ENCODE measurements at places on chromosomes 5 and 9.

DNA sequence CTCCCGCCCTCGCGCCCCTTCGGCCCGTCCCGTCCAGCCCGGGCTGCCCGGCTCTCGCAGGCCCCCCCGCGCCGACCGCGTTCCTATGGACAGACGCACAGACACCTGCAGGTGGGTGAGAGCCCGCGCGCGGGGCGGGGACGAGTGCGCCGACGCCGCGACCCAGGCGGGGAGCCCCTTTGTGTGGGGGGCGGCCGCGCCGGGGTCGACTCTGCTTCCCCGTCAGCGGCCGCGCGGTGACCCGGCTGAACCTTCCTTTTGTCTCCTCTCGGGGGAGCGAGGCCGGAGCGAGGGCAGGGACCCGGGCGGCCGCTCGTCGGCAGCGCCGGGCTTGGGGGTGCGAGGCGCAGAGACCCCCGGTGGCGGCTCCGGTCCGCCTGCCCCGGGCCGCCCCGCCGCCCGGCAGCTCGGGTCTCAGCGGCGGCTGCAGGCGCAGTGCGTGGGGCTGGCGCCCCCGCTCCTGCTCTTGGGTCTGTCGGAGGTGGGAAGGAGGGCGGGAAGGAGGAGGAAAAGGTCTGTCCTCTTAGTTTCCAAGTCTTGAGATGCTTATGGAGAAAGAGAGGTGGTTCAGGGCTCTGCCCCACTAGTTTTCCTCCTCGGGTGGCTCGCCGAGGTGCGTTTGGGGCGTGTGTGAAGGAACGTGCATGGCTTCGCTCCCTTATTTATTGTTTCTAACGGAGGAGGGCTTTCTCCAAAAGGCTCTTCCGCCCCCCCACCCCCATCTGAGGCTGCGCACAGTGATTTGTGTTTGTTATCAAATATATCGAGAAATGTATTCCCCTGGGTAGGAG lies 576 bp downstream of the KIAA1958 start:
- ATAC-seq = peak; percentile 37

DNA sequence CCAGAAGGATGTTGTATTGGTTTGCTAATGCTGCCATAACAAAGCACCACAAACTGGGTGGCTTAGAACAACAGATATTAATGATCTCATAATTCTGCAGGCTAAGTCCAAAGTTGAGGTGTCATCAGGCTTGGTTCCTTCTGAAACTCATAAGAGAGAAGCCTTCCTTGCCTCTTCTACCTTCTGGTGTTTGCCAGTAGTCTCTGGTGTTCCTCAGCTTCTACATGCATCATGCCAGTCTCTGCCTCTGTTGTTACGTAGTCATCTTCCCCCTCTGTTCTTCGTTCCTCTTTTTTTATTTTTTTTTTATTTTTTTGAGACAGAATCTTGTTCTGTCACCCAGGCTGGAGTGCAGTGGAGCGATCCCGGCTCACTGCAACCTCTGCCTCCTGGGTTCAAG lies 61.8 kb downstream of the LRRC70 start:
- ATAC-seq = no peak

DNA sequence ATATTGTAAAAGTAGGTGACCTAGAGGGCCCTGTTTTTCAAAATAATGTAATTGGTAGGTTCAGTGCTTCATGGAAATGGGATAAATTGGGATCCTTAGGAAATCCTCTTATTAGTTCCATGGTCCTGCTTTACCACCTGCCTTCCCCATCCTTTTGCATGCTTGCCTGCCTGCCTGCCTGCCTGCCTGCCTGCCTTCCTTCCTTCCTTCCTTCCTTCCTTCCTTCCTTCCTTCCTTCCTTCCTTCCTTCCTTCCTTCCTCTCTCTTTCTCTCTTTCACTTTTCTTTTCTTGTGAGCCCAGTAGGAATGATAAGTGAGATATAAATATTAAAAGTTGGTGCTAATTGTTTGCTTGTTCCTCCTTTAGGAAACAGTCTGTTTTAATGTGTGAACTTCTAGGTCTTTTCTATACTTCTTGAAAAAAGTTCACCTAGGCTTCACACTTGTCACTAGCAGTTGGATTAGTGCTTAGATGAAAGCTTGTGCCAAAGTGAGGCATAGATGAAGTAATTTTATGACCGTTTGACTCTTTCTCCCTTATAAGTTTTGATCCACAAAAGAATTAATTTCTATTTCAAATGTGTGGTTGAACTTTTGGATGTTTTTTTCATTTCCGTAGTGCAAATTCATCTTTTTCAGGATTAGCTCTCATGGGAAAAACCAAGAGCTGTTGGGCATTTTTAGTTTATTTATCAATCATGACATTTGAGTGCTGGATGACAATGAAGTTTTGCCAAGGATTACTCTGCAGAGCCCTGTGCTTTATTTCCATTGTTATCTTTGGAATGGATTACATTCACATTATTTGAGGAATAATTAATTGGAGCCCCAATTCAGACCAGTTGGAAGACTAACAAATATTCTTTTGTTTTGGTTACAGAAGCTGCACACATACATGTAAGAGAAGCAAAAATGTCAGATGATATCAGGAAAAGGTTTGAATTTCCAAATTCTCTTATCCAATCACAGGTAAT lies 30.7 kb downstream of the FOCAD start:
- no peak for ATAC-seq

GRCh38 chr5:128480906-128481633 lies 57.0 kb downstream of the FBN2 start:
- no peak for ATAC-seq

- no peak for ATAC-seq
Observed at GRCh38 chr9:97440160-97440559, 28.3 kb downstream of the TDRD7 start.

GRCh38 chr9:110087605-110088004 lies 120.4 kb downstream of the C9orf152 start:
- no peak for ATAC-seq

Data from activated CD4-positive, CD25-positive, alpha-beta regulatory T cell treated with anti-CD3 and anti-CD28 coated beads, Interleukin-2, amount 50 U/mL, for 24 hours (primary cell).